ENCODE measurements at places on chromosomes 13 and 19. TPM values are rescaled to one million over a fixed set of nuclear protein-coding genes. Genes with fewer than 3 reads are reported as not detected.

GRCh38 chr13:93220073-93220472, 6.5 kb upstream of the GPC6 start:
- DNase-seq: no peak

DNA sequence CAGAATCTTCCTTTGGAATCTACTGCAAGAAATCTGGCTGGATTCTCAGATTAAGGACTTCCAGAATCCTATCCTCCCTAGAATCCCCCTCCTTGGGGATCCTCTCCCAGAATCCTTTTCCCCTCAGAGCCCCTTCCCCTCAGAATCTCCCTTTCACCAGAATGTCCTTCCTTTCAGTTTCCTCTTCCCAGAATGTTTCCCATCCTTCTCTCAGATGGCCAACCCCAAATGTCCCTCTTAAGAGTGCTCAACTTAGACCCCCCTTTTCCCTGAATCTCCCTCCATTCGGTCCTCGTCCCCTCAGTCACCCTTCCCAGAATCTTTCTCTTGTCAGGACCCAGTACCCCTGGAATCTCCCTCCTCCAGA, 584 bp upstream of the RPS16 start:
- no peak for DNase-seq

FSD1 gene
- total RNA-seq: not detected

GRCh38 chr13:35784286-35784951, 307.9 kb upstream of the MAB21L1 start:
- no peak for DNase-seq

ZNF134 gene
- total RNA-seq: 25.0 TPM

FCHO1 gene
- 4.8 TPM for total RNA-seq

DNA sequence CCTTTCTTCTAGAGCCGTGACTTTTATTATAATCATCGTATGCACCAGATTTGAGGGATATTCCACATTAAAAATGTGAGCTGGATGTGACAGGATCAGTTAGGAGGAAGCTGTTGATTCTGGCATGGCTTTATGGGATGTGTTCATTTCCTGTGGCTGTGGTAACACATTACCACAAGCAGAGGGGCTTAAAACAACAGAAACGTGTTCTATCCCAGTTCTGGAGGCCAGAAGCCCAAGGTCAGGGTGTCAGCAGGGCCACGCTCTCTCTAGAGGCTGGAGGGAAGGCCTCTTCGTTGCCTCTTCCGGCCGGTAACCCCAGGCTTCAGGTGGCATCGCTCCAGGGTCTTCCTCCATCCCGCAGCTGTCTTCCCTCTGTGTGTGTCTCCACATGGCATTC, 14.5 kb downstream of the MED25 start:
- DNase-seq: no peak

DNA sequence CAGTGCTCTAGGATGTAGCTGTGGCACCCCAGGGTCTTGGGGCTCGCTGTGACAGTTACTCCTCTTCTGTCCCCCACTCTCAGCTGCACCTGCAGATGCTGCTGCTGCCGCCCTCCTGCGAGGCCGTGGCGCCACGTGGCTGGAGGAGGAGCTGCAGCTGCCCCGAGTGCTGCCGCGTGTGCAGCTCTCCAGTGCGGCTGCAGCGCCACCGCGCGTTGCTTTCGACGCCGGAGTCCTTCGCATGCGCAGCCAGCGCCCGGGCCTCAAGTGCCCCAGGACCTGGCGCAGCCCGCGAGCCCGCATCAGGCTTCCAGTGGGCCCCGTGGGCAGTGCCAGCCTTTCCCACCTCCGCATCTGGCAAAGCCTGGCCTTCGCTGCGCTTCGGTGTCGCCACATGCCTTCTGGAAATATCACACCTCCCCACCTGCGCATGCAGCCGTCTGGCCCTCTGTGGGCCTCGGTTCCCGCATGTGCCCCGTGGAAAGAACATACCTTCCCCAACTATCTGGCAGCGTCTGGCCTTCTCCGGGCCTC, 692 bp upstream of the ZNF580 start:
- peak; percentile 65 for DNase-seq

DNA sequence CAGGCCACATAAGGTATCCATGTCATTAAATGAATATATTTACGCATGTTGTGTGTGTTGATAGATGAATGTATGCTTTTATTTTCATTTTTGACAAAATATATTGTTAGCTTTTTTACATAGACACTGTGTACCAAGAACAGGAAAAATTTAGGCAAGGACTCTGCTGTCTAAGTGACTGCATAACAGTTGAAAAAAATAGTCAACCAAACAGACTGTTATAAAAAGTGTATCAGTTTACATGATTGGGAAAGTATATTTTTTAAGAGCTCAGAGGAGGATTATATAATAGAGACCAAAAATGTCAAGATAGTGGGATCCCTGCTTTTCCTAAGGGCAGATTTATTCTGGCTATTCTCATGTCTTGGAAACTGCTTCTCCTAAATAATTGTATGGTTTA, 858.0 kb downstream of the SLITRK1 start:
- no peak for DNase-seq

DNA sequence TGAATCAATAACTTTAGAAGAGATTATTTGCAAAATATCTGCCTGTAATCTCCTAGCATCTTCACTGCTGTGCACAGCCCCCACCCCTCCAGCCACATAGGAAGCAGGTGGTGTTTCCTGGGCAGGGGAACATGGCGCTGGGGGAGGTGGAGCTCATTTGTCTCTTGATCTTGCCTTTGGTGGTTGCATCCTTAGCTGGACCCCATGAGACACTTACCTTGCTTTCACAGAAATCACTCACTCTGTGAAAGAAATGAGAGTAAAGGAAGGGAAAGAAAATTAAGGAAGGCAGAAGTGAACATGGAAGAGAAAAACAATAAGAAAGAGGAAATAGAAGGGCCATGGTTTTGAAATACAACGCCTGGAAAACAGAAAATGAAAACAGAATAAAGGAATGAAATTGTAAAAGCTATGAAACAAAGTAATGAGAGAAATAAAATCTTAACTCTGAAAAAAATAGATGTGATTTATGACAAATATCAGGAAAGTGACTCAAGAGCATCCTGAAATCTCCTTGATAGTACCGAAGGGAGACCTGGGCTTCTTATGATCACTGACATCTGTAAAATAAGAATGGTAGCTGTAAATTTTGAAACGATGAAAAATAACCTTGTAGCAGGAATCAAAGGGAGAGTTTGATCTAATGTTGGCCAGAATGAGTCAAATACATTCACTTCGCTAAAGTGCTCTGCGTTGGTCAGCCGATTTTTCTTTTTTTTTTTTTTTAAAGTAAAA, 17.2 kb upstream of the RNASEH2B start:
- DNase-seq: no peak

- DNase-seq: no peak
These were observed 5.7 kb downstream of the PIP5K1C start for GRCh38 chr19:3694361-3695123.

- no peak for DNase-seq
These were observed 532.1 kb downstream of the IRS2 start for GRCh38 chr13:109254274-109254673.

DNA sequence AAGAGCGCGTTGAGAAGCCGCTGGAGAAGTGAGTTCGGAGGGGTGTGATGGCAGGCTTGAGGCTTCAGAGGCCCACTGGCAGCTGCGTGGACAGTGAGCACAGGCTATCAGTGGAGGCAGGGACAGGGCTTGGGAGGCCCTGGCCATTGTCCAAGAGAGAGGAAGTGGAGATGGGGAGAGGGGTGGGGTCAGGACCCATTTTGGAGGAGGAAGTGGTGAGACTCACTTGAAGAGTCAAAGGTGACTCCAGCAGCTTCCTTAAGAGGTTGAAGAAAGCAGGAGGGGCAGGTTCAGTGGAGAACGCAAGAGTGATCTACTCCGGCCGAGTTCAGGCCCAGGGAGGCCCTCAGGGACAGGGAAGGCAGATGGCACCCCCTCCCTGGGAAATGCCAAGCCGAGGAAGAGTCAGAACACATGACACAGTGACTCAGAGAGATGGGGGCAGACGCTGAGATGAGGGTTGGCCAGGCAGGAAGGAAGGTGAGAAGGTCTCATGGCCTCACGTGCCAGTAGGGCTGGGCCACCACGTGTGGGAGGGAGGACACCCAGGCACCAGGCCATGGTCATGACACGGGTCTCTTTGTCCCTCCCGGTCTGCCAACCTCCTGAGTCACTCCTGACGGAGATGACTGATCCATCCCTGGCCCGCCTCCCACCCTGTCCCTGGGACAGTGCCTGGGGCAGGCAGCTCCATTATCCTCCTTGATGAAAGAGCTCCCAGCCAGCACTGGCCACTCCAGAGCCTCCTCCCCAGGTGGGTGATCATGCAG, 10.1 kb upstream of the CD22 start:
- DNase-seq: peak; percentile 61

DNA sequence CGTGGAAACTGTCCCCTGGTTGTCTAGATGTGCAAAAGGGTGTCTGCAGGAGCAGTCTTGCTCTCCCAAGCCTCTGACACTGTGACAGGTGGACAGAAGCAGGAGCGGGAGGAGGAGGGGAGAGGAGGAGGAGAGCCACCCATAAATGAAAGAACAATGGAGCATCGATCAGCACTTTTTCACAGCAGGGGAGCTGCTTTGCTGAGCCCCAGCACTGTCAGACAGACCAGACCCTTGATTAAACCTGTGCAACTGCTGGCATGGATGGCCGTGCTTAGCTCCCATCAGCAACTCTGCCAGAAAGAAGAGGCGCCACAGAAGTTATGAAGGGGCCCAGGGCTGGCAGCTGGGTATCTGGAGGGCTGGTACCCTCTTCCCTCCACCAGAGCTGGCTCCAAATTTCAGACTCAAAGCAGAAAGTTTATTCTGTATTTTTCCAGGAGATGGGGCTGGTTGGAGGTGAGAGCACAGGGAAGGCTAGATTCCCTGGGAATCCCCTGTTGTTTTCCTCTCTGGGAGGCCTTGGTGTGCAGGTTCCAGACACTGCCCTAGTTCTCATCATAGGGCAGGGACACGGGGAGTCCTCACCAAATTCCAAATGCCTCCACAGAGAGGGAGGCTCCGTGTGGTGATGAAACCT, 1192.2 kb downstream of the UQCRFS1 start:
- no peak for DNase-seq

DNA sequence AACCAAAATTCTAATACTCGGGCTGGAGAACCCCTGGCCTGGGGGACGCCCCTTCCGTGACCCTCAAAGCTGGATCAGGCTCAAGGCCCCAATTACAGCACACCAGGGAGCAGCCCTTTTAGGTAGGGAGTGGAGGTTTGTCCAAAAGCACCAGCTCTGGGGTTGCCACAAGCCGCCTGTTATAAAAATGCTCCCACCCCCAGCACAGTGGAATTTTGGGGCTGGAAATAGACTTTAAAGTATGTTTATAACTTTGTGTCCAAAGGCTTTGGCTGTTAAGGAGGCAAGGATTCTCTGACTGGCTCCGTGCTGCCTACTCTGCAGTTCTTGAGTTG, 564 bp upstream of the GMIP start:
- no peak for DNase-seq

- DNase-seq: no peak
These were observed 633.5 kb upstream of the ATXN8OS start for GRCh38 chr13:69474011-69474685.

DNA sequence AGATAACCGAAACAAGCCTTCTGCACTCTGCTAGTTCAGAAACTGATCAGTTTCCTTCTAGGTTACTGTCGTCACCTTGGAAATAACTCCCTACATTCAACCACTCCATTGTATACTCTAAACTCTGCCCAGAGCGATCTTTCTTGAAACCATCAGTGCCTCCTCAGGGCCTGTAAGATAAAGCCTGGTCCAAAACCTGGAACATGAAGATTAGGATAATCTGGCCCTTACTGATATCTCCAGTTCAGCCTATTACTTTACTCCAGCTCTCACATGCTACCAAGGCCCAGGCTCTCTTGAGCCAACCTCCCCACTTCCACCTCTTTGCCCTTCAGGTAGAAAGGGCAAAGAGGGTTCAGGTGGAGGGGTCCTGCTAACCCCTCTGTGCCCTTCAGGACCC, 125.3 kb upstream of the RXFP2 start:
- no peak for DNase-seq

GRCh38 chr19:7534531-7535046, 928 bp upstream of the PNPLA6 start:
- peak; percentile 78 for DNase-seq

NDUFA3 gene
- total RNA-seq: 126 TPM

DNA sequence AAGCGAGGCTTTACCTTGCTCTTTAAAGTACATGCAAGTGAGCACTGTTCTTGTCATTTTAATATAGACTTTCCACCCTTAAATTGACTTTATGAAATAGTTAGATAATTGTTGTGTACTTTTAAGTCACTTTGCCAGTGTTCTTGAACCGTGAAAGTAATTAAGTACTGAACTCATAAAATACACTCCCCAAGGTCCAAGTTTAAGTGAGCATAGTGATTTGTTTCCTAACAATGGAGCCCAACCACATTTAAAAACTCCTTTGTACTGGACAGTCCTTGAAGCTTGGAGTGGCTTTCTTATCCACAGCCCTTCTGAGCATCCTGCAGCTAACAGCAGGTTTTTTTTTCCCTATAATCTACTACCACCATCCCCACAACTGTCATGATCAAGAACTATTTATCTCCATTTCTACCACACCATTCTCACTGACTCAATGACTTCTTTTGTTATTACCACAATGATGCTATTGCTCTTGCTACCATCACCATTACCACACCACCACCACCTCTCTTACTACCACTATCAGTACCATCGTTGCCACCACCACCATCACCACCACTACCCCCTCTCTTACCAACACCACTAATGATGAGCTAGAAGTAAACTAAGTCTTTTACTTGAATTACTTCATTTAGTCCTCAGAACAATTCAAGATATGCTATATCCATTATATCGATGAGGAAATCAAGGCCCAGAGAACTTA, 452.6 kb downstream of the DIAPH3 start:
- DNase-seq: no peak

DNA sequence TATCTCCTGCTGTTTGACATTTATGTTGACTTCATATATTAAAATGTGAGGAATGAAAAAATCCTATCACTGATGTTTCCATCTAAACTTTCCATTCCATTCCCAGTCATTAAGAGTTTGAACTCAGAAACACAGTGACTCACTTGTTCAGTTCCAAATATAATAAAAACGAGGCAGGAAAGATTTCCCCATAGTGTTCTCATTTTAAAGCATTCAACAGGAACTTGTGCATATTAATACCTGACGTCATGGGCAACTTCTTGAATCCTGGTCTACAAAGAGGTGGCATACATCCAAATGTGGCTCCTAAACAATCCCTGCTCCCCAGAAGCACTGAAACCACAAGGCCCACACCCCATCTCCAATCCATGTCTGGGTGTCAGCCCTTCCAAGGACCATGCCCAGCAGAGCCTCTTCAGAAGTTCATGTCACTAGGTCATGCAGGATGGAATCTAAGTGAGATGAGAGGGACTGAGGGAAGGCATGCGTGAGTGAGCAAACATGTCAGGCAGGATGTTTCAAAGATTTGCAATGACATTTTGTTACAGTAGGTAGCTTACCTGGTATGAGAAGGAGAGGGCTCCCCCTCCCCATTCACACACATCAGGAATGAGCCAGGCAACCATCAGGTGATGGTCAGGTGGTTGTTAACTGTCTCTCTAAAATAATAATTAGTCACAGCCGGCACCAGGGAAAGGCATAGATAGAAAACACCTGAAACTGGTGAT, 9.4 kb upstream of the ERVV-2 start:
- DNase-seq: no peak

DNA sequence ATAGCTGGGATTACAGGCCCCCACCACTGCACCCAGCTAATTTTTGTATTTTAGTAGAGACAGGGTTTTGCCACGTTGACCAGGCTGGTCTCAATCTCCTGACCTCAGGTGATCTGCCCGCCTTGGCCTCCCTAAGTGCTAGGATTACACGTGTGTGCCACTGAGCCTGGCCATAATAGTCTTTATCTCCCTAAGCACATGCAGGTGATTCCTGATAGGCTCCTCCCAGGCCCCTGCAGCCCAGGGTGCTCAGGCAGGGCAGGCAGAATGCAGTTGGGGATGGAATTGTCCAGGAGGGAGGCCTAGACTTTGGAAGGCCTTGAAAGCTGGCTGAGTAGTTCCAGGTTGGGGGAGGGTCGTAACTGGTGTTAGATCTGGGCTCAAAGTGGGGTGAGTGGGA, 8.5 kb downstream of the ZNF526 start:
- DNase-seq: no peak

CEACAM3 gene
- total RNA-seq: not detected

Data from ureter (tissue), 1 donor.